CD4-positive, alpha-beta T cell treated with Interleukin-17A for 4 hours (primary cell): ENCODE measurements at places on chromosomes 3 and 15.

DNA sequence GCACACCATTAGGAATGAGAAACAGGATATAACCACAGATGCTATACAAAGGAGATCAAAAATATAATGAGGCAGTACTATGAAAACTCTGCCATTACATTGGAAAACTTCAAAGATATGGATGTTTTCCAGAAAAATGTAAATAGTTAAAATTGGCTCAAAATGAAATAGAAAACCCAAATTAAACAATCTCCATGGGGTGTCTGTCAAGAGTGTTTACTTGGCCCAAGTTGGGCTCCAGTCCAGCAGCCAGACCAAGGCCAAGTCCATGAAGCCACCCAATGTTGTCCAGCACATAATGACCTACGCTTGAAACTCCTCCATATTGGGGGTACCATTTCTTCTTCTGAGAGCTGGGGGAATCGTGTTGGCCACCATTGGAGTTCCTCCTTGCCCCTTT is 37.1 kb downstream of the CTXND1 start:
- DNase-seq: no peak

DNA sequence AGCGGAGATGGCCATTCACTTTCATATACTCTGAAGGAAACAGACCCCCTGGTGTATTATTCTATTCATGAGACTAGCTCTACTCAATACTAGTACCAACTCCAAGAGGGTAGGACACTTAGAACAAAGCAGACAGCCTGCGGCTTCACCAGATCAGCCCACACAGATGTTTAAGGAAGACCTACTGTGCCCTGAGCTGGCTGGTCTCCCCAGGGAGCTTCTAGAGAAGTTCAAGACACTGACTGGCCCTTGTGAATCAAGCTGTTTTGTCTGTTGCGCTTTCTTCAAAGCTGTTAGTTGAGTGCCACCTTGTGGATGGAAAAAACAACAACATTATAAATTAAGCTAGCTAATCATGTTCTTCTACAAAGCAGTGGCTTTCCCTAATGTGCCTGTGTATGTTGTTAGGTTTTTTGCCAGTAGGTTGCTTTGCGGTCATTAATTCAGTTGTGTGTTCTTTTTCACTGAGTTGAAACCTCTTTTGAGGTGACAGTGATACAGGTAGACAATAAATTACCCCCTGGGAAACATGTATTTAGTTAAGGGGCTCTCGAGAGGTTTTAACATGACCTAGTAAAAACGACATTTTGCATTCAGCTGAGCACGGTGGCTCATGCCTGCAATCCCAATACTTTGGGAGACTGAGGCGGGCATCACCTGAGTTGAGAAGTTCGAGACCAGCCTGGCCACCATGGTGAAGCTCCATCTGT is 64.2 kb upstream of the MYZAP start:
- DNase-seq: no peak

GRCh38 chr3:108410531-108410984 is 99.8 kb downstream of the MYH15 start:
- no peak for DNase-seq

GRCh38 chr3:149967086-149967685 is 3.5 kb downstream of the PFN2 start:
- no peak for DNase-seq

- DNase-seq: no peak
Observed at GRCh38 chr3:66538390-66538789, 37.6 kb upstream of the LRIG1 start.

DNA sequence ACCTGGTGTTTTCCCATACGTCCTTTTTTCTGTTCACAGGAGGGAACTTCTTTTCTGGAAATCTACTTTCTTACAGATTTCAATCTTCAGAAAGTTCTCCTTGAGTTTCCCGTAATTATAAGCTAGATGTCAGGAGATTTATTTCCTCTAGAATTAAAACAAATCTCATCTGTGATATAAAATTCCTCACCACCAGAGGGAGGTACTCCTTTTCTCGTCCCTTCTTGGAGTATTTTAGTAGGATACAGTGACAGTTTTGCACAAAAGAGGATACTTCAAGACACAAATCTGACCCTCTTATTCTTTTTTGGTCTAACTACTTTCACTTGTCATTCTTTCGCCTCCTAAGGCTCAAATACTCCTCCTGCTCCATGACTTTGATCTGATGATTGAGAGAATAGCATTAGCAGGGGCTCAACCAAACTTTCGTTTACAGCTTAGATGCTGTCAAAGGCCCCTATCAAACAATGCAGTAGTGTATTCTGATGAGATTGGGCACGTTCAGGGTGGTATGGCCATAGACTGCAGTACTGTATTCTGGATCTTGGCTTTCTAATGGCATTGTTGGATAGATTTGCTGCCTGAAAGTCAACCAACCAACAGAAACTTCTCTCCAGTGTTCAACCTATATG is 38.0 kb downstream of the TMEM41A start:
- no peak for DNase-seq
